NCI-H2107 (cell line): ENCODE measurements at places on chromosomes 7 and 10.

- DNase-seq: no peak
Observed at GRCh38 chr10:31395695-31396094, 76.7 kb downstream of the ZEB1 start.

DNA sequence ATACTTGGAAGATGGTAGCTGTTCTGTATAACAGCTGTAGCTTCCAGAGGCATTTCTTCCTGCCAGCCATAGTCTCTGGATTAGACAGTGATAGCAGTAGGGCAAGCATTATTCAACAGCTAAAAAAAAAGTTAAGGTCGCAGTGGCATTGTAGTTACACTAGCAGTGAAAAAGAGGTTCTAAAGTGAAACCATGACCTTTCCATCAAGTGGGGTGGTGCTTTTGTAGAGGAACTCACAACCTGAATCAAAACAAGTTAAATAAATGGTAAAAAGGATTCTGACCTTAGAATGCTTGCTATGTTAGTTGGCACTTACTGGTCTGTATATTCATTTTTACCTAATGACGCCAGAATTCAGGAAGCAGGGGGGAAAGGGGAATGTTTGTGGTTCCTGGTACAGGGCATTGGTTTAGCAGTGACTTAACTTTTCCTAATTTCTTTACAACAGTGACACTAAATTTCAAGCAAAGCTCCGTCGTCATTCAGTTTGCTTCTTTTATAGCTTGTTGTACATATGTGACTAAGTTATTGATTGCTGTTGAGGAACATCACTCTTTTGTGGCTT, 55.0 kb downstream of the GBF1 start:
- no peak for DNase-seq

DNA sequence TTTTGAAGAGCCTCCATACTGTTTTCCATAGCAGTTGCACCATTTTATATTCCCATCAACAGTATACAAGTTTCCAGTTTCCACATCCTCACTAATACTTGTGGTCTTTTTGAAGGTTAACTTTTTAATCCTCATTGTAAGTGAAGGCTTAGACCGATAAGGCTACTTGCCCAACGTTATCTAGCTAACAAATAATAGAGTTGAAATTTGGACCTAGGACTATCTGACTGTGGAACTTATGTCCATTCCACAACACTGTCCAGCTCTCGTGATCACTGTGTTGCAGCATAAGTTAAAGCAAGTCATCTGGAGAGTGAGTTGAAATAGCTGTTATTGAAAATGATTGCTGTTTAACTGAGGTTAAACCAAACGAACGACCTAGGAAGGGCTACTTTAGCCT, 84.0 kb downstream of the ZNF92 start:
- no peak for DNase-seq

- no peak for DNase-seq
Observed at GRCh38 chr10:89695307-89695706, 6.1 kb upstream of the KIF20B start.

DNA sequence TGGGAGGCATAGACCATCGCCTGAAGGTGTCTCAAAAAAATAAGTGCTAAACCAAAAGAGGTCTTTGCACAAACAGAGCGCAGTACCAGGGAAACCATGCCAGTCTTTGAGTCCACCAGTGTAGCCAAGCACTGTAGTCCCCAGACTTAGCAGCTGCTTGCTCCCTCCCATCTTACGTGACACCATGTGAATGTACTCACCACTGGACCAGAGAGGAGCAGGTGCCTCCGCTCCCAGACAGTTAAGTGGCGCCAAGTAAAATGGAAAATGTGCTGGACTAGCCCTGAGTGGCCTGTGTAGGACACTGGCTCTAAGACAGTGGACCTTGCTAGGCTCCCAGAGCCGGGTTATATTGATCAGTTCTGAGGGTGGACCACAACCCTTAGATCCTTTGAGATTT, 47.7 kb upstream of the PLEKHA1 start:
- no peak for DNase-seq
